ENCODE measurements at places on chromosomes 16 and 17.

DNA sequence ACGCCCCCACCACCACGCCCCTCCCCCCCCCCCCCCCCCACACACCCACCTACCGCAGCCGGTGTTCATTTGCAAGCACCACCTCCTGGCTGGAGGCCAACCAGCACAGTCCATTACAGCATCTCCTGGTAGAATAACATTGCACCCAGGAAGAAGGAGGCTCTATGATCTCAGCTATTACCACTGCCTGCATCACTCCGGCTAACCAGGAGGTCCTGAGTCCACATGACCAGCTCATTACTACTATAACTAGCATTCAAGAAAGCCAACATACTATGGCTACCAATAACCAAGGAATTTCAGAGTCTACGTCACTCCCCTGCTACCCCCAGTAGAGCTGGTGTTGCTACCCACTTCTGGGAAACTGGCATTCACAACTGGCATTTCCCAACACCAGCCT lies 81.1 kb upstream of the ALOX12 start:
- DNase-seq: no peak

DNA sequence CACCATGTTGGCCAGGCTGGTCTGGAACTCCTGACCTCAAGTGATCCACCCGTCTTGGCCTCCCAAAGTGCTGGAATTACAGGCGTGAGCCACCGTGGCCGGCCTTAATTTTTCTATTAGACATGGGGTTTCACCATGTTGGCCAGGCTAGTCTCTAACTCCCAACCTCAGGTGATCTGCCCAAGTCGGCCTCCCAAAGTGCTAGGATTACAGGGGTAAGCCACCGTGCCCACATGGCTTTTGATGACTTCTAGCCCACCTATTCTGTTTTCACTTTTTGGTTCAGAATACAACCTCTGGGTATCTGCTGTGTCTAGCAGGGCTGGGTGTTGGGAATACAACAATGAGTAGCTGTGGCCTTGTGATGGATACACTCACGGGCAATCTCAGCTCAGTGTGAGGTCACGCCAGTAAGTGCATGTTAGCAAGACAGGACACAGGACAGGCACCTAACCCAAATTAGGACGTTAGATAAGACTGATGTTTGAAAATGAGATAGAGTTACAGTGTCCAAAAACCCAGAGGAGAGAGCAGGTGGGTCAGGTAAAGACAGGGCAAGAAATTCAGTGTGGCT lies 14.1 kb upstream of the YWHAE start:
- DNase-seq: no peak

DNA sequence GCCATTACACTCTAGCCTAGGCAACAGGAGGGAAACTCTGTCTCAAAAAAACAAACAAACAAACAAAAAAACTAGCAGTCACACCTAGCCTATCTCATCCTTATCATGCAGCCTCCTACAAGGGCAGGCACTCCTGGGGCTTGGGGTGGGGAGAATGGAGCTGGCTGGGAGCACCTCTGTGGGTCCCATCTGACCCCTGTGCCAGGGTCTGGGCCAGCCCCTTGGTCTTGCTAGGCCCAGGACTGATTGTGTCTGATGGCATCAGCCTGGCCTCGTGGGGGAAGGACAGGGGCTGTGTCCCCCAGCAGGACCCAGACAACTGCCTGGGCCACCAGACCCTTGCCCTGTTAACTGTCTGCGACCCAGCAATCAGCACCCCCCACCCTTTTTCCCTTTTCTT lies 49.8 kb downstream of the SREBF1 start:
- no peak for DNase-seq

DNA sequence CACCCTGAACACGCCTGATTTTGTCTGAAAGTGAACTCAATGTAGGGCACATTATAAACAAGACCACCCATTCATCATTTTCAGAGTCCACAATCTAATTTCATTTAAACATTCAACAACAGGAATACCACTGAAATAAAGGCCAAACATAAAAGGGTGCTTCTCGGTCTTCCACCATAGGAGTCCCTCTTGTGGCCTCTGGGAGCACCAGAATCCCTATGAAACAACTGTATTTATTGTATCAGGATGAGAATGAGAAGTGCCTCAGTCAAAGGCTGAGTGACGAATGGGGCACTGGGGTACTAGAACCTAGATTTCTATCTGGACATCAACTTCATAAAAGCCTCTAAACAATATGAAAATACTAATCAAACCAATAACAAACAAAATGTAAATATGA lies 40.4 kb downstream of the NXPH3 start:
- no peak for DNase-seq

GRCh38 chr17:50853781-50854180 lies 12.4 kb downstream of the TOB1 start:
- DNase-seq: no peak

GRCh38 chr16:79192904-79193303 lies 407.6 kb downstream of the MAF start:
- DNase-seq: no peak

GRCh38 chr16:48914070-48914469 lies 304.1 kb upstream of the N4BP1 start:
- no peak for DNase-seq

DNA sequence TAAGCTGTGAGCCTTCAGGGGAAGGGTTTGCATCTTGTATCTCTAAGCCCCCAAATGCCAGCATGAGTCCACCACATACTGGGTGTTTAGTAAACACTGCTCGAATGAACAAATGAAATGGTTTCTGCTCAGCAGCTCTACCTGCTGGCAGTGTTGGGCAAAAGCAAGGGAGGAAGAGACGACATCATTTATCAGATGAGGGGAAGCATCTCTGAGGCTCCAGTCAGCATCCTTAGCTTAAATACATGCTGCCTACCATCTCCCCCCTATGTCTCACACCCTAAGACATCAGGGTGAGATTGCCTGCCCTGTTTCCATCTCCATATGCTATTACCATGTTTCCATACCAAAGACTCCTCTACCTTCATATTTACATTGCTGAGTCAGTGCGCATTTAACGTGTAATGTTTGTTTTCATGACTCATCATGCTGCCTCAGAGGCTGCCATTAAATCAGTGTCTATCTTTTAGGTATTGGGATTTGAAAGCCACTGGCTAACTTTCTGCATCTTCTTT lies 379.8 kb downstream of the UTP18 start:
- no peak for DNase-seq

DNA sequence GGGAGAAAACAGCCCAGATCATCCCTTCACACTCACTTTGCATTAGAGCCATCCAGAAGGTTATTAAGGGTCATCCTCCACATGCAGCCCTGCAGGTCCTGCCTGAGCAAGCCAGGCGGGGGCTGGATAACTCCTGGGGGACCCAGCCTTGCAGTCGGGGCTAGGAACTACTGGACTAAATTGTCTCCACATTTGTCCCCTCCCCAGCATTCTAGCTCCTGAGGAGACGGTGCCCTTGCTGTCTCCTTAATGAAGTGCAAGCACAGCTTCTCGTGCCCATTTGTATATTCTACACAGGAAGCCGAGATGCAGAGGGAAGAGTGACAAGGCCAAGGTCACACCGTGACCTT lies 185.2 kb downstream of the C16orf95 start:
- no peak for DNase-seq

DNA sequence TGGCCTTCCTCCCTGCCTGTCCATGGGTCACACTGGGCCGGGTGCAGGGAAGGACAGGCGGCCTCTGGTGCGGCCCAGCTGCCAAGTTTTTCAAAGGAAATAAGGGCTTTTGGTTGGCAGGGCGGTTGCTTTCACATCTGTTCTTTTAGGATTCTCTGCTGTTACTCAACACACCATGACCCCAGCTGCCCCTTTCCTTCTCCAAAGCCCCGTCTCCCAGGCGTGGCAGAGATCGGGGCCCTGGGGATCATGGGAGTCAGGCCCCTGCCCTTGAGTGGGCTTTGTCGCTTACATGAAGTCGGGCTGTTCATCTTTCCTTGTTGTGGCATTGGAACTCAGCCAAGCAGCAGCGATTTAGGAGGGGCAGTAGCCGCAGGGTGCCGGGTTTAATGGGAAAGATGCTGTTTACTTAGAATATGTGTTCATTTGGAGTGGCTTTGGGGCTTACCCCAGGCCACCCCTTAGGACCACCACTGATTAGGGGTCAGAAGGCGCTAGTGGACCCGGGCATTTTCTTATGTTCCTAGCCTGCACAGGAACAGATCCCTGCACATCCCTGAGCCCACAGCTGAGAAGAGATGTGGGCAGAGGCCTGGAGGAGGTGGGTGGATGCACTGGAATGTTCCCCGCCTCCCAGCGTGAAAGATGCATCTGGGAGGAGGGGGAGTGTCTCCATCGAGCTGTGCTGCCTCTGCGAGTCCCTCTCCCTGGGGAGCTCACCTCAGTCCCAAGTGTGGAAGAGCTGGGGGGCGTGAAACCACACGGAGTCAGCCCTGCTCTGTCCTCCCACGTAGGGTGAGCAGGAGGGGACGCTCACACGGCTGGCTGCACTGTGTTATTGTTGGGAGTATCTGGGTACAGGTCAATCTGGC lies 6.8 kb upstream of the ADCY7 start:
- DNase-seq: peak; percentile 75

- DNase-seq: no peak
Measured at GRCh38 chr16:64829678-64830077, 292.2 kb downstream of the CDH11 start.

GRCh38 chr17:3889325-3890012 lies 3.4 kb downstream of the CAMKK1 start:
- DNase-seq: no peak
